ENCODE measurements at places on chromosomes 6 and 20.

DNA sequence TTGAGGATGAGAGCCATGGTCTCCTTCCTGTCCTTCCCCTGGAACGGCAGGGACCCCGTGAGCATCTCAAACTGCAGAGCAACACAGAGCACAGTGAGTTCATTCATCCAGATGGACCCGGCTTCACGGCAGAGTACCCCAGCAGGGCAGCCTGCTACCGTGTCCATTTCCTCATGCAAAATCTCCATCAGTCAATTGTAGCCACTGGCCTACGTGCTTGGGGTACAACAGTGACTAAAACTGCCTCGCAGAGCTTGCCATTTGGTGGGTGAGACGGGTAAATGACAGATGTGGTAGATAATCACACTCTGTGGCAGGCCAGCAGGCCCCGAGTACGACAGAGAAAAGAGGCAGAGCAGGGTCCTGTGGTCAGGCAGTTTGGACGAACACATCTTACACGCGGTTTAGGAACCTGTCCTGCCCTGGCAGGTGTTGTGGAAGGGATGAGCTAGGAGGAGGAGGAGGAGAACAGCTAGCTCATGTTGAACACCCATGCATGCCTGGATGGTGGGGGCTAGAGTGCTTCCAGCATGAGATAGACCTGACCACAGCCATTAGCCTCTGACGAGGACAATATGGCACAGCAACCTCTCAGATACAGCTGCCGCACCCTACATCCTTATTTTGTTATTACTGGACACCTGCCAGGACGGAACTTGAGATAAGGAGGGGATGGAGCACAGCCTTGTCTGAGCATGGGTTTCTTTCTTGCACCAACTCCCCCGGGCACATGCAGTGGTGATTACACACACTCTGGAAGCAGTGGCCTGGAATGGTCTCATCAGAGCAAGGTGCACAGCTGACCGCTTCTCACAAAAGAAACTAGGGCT, 95.6 kb downstream of the RAMACL start:
- DNase-seq, result no peak

- DNase-seq, result no peak
Measured at GRCh38 chr6:127212376-127212775, 54.3 kb upstream of the RNF146 start.

- DNase-seq, result no peak
Measured at GRCh38 chr6:149763866-149764265, 14.3 kb downstream of the PCMT1 start.

DNA sequence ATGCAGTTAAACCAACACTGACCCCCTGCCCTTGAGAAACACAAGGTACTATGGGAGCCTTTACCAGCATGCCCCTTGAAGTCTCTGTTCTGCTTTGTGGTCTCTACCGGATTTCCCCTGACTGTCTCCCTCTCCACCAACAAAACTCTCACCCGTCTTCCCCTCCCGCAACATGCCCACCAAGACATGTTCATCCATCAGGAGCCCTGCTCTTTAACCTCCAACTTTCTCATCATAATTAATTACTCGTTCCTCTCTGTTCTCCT, 1.1 kb downstream of the ZNF165 start:
- peak; percentile 1 for DNase-seq

DNA sequence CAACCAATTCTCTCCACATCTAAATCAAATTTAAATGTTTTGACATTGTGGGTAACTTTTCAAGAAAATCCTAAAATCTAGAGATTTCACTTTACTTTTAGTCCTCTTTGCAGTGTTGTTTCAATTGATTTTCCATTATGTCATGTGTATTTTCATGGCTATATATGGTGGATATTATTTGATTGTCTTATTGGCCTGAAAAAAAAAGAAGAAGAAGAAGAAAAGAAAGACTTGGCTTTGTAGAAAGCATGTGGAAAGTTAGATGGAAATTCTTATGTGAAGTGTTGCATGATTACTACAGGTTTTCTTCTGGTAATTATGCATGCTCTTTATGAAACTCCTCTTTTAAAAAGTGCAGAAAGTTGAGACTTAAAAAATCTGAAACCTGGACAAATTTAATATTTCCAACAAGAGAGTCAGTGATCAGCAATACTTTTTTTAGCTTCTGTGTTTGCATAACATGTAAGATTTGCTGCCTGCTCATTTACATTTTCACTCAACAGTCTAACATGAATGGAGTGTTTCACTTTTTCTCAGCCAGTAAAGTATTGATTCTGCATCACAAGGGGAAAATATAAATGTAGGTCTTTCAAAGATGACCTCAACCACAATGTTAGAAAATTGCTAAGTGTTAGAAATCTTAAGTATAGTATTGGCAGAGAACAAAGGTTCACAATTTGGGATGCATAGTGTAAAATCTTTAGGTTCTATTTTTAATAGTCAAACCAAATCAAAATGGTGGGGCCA, 438.7 kb downstream of the BCKDHB start:
- no peak for DNase-seq

DNA sequence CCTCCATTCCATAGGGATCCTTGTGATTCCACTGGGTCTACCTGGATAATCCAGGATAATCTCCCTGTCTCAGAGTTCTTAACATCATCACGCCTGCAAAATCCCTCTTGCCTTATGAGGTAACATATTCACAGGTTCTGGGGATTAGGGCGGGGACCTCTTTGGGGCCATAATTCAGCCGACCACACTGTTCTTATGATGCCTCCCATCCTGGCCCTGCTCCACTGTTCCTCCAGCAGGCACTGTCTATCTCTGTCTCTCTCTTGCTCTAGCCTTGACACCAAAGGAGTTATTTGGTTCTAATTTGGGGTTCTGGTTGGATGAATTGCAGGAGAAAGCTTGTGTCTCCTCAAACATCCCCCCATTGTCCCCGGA, 168.1 kb downstream of the NFATC2 start:
- DNase-seq, result no peak

GRCh38 chr20:36642136-36642535, 3.9 kb downstream of the SLA2 start:
- DNase-seq, result peak; percentile 24

- no peak for DNase-seq
Measured at GRCh38 chr20:32167552-32167951, 40.0 kb downstream of the PLAGL2 start.

- no peak for DNase-seq
Measured at GRCh38 chr6:106749609-106750008, 120.2 kb downstream of the QRSL1 start.

DNA sequence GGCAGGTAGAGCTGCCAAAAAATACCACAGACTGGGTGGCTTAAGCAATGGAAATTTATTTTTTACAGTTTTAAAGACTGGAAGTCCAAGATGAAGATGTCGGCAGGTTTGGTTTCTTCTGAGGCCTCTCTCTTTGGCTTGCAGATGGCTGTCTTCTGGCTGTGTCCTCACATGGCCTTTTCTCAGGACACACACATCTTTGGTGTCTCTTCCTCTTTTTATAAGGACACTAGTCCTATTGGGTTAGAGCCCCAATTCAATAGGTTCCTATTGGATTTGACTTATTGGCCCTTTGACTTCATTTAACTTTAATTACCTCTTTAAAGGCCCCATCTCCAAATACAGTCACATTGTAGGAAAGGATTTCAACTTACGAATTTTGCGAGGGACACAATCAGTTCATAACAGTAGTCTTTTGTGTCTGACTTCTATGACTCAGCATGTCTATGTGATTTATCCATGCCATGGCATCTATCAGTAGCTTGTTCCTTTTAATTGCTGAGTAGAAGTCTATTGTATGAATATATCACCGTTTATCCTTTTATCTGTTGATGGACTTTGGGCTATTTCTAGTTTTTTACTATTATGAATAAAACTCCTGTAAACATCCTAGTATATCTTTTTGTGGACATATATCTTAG, 11.0 kb upstream of the TCP11 start:
- no peak for DNase-seq

GRCh38 chr6:35511562-35511941, 1.1 kb downstream of the TULP1 start:
- DNase-seq, result no peak

GRCh38 chr6:17225767-17226630, 55.2 kb upstream of the RBM24 start:
- no peak for DNase-seq

- DNase-seq, result no peak
Measured at GRCh38 chr6:2964793-2965505, 6.4 kb downstream of the SERPINB6 start.

DNA sequence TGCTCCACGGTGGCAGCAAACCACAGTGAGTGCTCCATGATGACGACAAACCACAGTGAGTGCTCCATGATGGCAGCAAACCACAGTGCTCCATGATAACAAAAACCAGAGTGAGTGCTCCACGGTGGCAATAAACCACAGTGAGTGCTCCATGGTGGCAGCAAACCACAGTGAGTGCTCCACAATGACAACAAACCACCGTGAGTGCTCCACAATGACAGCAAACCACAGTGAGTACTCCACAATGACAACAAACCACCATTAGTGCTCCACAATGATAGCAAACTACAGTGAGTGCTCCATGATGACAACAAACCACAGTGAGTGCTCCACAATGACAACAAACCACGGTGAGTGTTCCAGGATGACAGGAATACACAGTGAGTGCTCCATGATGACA, 36.0 kb upstream of the LRFN2 start:
- no peak for DNase-seq

DNA sequence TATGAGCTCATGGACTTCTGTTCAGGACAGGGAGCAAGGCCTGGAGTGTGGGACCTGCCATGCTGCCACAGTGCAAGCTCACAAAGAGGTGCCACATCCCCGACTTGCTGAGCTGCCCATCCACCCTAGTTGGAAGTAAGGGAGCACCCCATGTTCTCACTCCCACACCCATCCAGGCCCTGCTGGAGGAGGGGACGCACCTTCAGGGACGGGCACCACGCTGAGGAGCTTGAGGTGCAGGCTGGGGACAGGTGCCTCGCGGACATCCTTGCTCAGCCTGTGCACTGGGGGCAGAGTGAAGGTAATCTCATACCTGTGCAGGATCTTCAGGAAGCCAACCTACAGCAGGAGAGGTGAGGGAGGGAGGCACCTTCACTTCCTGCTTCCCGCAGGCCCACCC, 12.3 kb downstream of the ADISSP start:
- DNase-seq, result no peak

GRCh38 chr6:68990317-68990716, 355.2 kb downstream of the ADGRB3 start:
- DNase-seq, result no peak

DNA sequence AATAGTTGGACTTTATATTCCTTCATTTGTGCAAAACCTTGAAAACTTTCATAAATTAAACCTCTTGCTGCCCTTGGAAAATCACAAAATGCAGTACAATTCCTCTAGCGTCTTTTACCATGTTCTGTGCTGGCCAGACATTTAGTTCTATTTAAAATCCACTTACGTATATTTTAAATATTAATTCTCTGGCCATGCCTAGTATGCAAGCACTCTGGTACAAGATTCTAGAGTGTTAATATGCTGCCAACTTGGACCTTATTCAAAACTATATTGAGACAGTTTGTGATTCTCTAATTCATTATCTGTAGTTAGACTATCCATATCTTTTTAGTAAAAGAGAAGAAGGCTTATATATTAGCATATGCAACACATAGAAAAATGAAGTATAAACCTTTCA, 328.1 kb downstream of the ARHGAP18 start:
- no peak for DNase-seq

- DNase-seq, result no peak
Measured at GRCh38 chr6:111950661-111951496, 77.6 kb upstream of the FYN start.

DNA sequence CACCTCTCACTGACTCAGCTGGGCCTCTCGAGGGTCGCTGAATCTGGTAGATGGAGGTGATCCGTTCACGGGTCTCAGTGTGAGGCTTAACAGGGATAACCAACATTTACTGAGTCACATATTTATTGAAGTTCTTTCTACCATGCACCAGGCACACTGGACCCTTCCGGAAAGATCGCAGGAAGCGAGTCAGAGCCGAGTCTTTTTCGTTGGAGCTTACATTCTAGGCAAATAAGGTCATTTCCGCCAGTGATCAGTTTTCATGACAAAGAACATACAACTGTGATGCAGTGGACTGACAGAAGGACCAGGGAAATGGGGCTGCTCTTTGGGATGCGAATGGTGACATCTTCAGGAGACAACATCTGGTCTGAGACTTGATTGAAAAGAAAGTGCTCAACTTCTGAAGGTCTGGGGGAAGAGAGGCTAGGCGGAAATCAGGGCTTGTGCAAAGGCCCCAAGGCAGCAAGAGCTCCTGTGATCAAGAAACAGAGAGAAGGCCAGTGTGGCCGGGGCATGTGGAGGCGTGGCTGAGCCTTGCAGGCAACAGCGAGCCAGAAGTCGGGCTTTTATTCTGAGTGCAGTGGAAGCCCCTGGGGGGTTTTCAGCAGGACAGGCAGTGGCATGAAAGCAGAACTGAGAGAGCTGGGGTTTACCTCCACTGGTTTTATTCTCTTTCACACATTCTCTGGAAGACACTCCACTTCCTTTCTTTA, 56.7 kb downstream of the APCDD1L start:
- no peak for DNase-seq

DNA sequence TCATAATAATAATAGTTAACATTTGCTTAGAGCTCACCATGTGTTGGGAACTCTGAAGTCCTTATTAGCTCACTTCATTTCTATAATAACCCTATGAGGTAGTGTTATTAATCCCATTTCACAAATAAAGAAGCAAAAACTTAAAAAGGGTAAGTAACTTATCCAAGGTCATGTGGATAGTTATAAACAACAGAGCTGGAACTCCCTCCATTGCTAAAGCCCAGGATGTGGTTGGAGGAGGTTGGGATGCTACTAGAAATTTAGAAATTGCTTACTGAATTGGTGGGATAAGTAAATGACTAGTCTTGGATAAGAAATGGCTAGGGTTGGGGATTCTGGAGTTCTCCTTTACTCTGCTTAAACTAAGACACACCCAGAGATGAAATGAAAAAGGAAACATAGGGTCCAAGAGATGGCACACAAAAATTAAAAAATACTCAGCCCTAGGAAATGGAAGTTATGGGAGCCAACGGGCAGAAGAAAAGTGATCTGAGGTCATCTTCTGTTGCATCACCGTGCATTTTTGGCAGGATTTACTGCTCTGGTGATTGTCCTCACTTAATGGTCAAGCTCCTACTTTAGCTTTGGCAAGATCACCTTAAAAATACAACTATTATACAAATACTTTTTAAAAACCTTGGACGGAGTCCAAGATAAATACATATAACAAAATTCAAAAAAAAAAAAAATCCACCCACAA, 7.7 kb upstream of the CLIC5 start:
- no peak for DNase-seq

DNA sequence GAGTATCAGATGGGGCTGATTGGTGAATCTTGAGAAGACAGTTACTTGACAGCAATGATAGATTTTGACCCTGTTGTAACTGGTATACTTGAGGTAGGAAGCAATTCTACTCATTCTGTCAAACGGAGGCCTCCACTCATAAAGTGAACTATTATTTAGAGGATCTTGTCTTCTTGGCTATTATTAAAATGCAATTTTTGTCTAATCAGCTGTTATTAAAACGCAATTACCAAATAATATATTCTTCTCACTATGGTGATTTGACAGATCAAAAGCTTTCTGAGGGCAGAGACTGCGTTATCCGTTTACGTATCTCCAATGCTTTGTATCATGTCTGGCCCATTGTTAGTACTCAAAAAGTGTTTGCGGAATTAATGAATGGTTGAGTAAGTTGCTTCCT, 120.7 kb downstream of the MACROD2 start:
- no peak for DNase-seq

All from inflammatory macrophage treated with lipopolysaccharide for 1 hour (primary cell).